Sciatic nerve (tissue), 2 donors: ENCODE measurements at places on chromosomes 3 and 15.

DNA sequence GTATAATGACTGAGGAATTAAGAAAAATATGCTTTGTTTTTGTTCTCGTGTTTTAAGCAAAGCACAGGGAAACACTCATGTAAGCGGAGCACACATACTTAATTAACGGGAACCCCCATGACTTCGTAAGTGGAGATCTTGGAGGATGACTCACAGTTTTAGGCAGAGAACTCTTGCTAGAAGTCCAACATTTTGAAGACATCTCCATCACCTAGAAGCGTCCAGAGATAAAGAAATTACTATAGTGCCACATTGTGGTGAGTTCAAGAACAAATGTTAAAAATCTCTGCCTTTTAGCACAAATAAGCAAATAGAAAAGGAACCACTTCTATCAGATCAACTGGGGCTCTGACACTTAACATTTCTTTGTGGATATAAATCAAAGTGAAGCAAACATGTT, 194.1 kb upstream of the ARHGEF26 start:
- DNase-seq = no peak

- DNase-seq = no peak
These were observed 14.3 kb upstream of the TNFAIP8L3 start for GRCh38 chr15:51108933-51109550.

DNA sequence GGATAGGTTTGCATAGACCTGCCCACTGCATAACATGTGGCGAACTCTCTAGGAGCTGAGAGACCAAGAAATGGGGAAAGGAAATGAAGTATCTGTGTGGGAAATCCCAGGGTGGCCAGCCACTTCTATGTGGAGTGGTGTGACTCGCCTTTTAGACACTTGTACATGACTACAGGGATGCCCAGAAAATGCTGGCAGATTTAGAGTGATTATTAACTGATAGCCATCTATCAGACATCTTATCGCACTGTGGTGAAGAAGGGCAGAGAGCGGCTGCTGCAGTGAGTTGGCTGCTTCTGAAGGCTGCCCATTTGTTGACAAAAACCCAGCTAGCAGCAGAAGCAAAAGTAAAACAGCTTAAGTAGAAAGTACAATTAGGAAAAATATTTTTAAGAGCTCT, 18.1 kb upstream of the STAC start:
- DNase-seq = no peak

DNA sequence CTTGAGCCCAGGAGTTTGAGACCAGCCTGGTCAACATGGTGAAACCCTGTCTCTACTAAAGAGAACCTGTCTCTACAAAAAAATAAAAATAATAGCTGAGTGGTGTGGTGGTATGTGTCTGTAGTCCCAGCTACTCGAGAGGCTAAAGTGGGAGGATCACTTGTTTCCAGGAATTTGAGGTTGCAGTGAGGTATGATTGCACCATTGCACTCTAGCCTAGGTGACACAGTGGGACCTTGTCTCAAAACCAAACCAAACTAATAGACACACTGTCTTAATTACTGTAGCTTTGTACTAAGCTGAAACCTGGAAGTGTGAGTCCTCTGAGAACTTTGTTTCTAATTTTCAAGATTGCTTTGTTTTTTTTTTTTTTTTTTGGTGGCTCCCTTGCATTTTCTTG, 30.4 kb downstream of the MGA start:
- no peak for DNase-seq

GRCh38 chr3:117005274-117005673, 295.7 kb downstream of the TUSC7 start:
- DNase-seq = no peak

- no peak for DNase-seq
These were observed 816 bp upstream of the ACAN start for GRCh38 chr15:88802250-88802990.

- DNase-seq = no peak
These were observed 25.3 kb downstream of the CMSS1 start for GRCh38 chr3:99842826-99843589.

GRCh38 chr15:101479851-101480612, 9.5 kb downstream of the PCSK6 start:
- DNase-seq = peak; percentile 25

- DNase-seq = no peak
These were observed 9.7 kb upstream of the HHATL start for GRCh38 chr3:42712344-42712648.

DNA sequence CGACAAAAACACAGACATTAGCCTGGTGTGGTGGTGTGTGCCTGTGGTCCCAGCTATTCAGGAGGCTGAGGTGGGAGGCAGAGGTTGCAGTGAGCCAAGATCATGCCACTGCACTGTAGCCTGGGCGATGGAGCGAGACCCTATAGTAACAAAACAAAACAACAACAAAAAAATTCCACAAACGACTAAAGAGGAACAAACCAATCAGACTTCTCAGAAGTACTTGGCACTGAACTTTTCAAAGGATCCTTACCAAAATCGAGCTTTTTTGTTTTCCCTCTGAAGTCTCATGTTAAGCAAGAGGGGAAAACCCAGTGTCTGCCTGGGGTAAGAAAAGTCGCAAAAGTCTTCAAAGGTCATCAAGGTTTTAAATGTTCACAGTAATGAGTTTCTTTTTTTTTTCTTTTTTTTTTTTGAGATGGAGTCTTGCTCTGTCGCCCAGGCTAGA, 30.1 kb upstream of the TFRC start:
- no peak for DNase-seq

DNA sequence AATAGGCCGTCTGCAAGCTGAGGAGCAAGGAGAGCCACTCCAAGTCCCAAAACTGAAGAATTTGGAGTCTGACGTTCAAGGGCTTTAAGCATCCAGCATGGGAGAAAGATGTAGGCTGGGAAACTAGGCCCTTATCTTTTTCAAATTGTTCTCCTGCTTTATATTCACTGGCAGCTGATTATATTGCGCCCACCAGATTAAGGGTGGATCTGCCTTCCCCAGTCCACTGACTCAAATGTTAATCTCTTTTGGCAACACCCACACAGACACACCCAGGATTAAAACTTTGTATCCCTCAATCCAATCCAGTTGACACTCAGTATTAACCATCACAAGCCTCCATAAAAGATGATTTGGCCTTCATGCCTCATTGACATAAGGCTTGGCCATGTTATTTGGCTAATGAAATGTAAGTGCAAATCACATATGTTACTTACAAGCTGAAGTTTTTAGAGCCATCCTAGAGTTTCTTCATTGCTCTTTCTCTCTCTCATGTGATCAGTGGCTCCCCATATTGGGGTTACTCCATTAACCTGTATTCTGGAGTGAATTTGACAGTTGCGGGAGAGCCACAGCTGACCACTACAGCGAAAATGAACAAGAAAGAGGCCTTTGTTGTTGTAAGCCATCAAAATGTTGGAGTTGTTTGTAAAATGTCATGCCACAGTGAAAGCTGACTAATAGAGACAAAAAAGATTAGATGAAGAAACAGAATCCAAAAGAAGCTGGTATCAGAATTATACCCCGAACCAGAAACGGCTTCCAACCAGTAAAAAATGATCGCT, 61.7 kb downstream of the GBE1 start:
- DNase-seq = no peak

DNA sequence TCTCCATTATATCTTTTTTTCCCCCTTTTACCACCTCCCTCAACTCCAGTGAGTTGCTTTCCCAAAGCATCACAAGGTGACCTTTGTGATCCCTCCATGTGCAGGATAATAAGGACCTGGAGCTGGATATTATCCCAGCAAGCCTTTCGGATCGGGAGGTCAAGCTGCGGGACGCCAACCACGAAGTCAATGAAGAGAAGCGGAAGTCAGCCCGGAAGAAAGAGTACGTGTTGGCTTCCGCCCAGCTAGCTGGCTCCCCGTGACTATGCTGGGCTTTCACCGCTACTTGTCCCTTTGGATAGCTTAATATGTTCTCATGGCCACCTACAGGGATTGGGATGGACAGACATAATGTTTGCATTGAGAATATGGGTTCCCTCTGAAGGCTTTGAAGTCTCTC, 273.7 kb upstream of the UMPS start:
- DNase-seq = no peak

DNA sequence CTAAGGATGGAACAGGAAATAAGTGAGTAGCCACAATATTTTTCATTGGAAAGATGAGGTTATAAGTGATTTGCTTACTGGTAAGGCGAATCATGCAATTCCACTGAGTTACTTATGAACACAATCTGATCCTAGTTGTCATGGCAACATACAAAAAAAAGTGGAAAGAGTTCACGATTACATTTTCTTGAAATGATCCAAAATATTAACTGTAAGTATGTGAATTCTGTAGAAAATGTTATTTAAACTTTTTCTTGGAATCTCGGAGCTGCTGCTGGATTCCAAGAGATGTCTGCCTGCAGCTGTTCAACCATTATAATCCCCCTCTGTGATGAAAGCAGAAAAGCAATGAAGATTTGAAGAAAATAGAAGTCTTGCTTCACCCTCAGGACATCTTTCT, 120.5 kb downstream of the KBTBD8 start:
- DNase-seq = no peak

DNA sequence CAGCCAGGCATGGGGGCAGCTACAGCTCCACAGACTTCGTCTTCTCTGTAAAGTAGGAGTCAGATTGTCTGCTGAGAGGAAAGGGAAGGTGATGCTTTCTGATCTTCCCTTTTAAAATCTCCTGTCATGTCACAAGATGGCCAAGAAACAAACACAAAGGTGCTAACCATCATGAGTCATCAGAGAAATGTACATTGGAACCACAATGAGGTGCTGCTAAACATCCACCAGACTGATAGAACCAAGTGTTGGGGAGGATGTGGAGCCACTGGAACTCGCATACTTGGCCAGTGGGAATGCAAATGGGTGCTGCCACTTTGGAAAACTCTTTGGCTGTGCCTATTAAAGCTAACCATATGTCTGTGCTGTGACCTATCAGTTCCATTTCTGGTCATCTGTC, 268.8 kb downstream of the SLCO3A1 start:
- no peak for DNase-seq

GRCh38 chr3:130111185-130111864, 29.7 kb downstream of the ALG1L2 start:
- DNase-seq = peak; percentile 100

DNA sequence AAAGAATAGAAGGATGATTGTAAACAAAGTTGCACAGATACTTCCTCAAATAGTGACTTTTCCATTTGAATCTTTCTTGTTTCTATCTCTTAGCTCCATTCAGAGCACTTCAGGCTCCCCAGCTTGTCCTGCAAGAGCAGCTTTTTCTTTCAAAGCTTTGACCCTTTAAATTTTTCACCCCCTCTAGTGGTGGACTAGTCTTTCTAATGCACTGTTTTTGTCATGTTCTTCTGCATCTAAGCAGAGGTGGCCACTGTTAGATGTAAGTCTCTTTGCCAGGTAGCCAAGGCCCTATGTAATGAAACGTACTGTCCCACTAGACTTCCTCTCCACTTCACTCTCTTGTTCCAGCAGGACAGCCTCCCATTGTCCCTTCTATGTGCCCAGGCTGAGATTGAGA, 74.0 kb upstream of the MANF start:
- DNase-seq = no peak

DNA sequence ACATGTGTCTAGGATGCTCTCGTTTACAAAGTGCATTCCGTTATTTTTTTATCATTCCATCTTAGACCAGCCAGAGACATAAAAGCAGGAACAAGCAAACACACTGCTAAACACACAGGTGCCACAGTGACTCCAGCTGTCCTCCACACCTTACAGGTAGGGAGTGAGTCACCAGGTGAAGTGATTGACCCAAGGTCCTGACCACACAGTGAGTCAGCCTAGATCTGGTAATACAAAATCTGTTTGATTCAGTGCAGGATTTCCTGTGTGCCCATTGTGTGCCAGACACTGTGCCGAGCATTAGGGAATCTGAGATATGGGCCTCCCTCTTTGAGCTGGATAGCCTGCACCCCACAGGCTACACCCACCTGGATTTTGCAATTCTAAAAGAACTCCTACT, 16.7 kb upstream of the BFSP2 start:
- no peak for DNase-seq

DNA sequence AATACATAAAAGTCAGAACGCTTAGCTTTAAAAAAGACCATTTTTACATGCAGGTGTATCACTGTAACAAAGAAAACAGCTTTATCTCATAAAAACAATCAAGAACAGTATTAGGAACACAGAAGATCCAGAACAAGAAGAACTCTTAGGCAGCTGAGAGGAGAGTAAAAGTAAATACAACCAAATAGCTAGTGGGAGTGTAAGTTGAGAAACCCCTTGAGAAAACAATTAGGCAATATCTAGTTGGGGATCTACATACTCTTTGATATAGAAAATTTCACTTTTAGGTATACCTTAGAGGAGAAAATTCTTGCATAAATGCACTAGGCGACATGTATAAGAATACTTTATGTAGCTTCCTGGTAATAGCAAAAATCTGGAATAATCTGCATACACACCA, 7.5 kb downstream of the TMF1 start:
- DNase-seq = no peak
